ENCODE measurements at places on chromosomes 3 and 15.

- DNase-seq, result no peak
Observed at GRCh38 chr3:160695003-160695402, 18.0 kb downstream of the ARL14 start.

DNA sequence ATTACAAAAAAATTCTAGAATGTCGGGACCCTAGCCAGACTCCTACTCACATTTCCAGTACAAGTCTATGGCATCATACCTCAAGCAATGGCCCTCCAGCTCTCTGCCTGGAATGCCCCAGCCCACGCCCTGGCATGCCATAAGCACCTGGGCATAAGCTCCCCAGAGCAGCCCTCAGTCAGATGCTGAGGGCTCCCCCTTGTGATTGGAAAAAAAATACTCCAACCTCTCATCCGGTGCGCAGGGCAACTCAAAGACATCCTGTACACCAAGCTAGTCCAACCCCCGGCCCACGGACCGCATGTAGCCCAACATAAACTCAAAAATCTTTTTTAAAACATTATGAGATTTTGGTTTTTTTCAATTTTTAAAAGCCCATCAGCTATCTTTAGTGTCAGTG is 115.4 kb downstream of the NEK10 start:
- DNase-seq, result peak; percentile 27

DNA sequence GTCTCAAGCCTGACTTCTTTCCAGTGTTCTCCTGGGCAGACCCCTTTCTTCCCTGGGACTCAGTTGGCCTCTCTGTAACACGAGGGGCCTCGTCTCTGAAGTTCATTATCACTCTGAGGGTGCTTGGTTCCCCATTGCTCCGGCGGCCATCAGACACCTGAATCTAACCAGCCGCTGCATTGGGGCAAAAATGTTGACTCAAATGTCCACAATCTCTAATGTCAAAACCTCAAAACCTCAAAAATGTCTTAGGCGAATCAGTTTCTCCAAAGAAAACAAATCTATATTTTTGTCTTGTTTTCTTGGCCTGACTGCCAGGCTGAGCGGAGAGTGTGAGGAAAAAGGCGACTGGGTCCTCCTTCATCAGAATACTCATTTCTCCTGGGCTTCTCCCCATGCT is 220.7 kb downstream of the VPS13C start:
- no peak for DNase-seq

GRCh38 chr3:143699424-143699823 is 148.8 kb downstream of the SLC9A9 start:
- DNase-seq, result no peak

GRCh38 chr3:12759097-12759679 is at the start of gene TMEM40:
TMEM40 (minus strand) TSS chr3:12759259; CDS start chr3:12749832, 9,427 bp downstream.
- DNase-seq, result no peak
